Fibroblast of skin of scalp (primary cell): ENCODE measurements at places on chromosomes 11 and 22.

GRCh38 chr11:73946798-73947458, 3.9 kb upstream of the DNAJB13 start:
- DNase-seq = no peak

DNA sequence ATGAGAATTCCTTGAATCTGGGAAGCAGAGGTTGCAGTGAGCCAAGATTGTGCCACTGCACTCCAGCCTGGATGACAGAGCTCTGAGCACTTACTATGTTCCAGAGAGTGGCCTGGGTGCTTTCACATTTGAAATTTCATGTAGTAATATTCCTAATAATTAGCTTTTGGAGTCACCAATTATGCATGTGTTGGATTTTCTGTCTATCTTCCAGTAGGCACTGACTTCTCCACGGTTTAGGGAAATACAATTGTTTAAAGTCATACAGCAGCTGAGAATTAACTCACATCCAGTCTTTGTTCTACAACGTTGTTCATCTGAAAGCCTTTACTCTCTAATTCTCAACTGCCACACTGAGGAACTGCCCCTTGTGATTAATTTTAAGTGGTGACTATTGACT, 150.2 kb downstream of the CSNK2A3 start:
- no peak for DNase-seq

GRCh38 chr11:114011443-114011842, 36.5 kb downstream of the HTR3A start:
- DNase-seq = no peak

- peak; percentile 71 for DNase-seq
Measured at GRCh38 chr11:95506777-95507176, 275.8 kb upstream of the SESN3 start.

GRCh38 chr11:63877658-63878241, 38.8 kb downstream of the MARK2 start:
- DNase-seq = no peak

- no peak for DNase-seq
Measured at GRCh38 chr11:79331203-79331901, 109.5 kb downstream of the TENM4 start.

GRCh38 chr22:43726322-43726721, 85.8 kb downstream of the EFCAB6 start:
- DNase-seq = peak; percentile 35

DNA sequence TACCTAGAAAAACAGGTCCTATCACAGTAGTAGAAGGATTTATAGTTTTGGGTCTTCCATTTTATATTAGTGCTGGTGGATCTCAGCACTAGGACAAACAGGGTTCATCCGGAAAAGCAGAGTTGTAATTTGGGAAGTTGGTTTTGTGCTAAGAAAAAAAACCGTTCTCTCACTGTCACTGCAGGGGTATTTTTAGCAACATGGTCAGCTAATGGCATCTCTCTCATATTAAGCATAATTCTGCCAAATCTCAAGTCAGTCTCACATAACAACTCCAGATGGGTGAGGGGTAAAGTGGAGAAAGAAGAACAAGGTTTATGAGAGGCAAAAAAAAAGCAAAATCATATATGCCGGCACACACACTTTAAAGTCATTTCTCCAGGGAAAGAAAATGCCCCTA, 51.6 kb upstream of the GDPD4 start:
- peak; percentile 18 for DNase-seq
